Muscle of back (tissue), 13 donors: ENCODE measurements at places on chromosomes 3 and 15. TPM values are rescaled to one million over a fixed set of nuclear protein-coding genes. Genes with fewer than 3 reads are reported as not detected.

GRCh38 chr3:107938143-107938542, 152.7 kb downstream of the CD47 start:
- DNase-seq, result peak; percentile 67

The INAFM2 gene
- 11.4 TPM for polyA plus RNA-seq

DNA sequence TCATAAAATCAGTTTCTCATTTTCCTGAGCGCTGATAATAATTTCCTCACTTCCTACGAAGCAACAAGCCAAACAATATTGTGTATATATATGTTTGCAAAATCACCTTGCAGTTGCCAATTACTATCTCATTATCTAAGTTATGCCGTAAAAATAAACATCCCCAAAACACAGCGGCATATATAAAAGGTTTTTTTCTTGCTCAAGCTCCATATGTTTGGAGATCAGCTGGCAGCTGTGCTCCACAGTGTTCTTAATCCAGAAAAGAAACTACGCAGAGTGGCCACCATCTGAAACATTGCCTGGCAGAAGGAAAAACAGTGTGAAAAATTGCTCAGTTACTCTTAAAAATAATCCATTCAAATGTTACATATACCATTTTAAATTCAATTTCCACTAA, 951.4 kb downstream of the PLOD2 start:
- DNase-seq, result peak; percentile 3

The SERPINI2 gene
- polyA plus RNA-seq, result 0.20 TPM

DNA sequence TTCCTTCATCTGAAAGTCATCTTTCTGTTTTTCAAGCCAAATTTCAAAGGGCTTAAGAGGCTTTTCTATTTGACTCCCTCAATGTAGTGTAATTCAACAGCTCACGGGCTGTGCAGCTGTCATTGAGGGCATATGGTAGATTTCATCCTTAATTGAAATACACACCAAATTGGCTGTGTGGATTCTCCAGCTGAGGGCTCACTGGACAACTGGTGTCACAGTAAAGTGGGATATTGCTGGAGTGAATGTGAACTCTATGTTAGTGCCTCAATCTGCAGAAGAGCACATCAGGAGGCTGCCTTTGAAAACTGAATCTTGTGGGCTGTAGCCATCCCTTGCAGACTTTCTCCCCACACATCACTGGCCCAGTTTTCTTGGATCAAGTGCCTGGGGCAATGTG, 120.1 kb downstream of the GALK2 start:
- DNase-seq, result peak; percentile 47

GRCh38 chr3:59937201-59937600, 887.4 kb upstream of the CFAP20DC start:
- DNase-seq, result no peak

DNA sequence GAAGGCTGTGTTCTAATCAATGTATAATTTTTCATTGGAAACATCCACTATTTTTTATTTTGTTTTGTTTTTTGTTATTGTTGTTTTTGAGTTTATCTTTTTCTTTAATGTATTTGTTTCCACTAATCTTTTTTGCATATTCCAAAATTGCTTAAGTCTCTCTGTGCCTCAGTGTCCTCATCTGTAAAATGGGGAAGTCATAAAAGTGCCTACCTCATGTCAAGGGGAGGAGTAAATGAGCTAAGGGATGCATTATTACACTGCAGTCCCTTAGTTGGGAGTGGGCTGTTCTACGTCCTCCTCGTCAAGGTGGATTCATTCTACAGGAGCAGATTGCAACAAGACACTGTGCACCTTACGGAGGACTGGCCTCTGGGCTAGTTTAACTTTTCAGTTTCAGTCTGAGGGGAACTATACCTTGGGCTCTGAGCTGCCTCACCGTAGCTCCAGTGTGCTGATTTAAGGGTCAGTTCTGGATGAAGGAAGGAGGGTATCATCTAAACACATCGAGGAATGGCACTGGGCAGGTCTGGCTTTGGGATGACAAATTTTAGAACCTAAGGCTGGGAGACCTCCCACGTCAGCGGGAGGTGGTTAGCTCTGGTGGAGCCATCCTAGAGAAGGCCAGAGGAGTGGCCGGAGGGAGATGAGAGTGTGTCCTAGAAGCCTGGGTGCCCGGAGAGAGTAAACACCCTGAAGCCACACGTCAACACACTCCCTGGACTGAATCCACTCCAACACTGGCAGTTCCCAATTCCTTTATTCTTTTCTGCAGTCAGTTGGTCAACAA, 5.1 kb upstream of the SRP14 start:
- no peak for DNase-seq

GRCh38 chr3:4475804-4476203, 8.7 kb upstream of the SUMF1 start:
- no peak for DNase-seq

- no peak for DNase-seq
Measured at GRCh38 chr15:57330619-57331340, 45.5 kb upstream of the CGNL1 start.

GRCh38 chr3:119293871-119294695, at the start of gene ARHGAP31:
ARHGAP31 (plus strand) TSS chr3:119294383; CDS start chr3:119294905, 522 bp downstream.
- DNase-seq, result peak; percentile 93

DNA sequence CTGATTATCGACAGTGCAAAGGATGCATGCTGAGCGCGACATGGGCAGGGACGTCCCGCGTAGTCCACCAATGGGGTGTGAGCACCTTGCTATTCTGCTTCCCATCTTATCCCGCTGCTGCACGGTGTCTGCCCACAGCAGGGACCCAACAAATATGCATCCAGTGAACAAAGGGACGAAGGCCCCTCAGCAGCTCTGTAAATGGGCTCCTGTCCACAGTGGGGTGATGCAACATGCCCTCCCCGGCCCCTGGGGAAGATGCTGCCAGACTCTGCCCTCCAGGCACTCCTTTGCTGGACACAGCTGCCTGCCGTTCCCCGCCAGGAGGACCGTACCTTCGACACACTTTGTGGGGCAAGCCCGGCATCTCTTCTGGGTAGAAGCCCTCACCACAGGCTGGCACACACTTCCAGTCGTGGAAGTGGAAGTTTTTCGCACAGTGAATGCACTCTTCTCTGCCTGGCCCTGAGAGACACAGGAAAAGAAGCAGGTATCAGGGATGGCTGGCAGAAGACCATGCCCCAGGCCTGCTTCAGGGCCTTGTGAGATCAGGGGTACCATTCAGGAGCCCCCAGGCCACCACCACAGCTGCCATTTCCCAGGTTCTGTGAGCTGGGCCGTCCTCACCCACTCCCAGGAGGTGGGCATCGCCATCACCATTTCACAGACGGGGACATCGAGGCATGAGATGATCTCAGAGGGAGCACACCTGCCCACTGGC, 18.2 kb upstream of the SNRPA1 start:
- DNase-seq, result no peak

- no peak for DNase-seq
Measured at GRCh38 chr15:56693761-56694160, 39.5 kb downstream of the ZNF280D start.

The MSL2 gene
- polyA plus RNA-seq, result 25.1 TPM

GRCh38 chr15:79154483-79155135, 64.0 kb upstream of the RASGRF1 start:
- no peak for DNase-seq
